ENCODE measurements at places on chromosomes 12 and 14. TPM values are rescaled to one million over a fixed set of nuclear protein-coding genes. Genes with fewer than 3 reads are reported as not detected.

KRT3 gene
- total RNA-seq = not detected

TM9SF1 gene
- total RNA-seq = 44.4 TPM

OR6C75 gene
- total RNA-seq = not detected

LHX5 gene
- total RNA-seq = not detected

Measured in HT-29 (cell line).